Pulmonary artery endothelial cell (primary cell): ENCODE measurements at places on chromosomes 6 and 20.

DNA sequence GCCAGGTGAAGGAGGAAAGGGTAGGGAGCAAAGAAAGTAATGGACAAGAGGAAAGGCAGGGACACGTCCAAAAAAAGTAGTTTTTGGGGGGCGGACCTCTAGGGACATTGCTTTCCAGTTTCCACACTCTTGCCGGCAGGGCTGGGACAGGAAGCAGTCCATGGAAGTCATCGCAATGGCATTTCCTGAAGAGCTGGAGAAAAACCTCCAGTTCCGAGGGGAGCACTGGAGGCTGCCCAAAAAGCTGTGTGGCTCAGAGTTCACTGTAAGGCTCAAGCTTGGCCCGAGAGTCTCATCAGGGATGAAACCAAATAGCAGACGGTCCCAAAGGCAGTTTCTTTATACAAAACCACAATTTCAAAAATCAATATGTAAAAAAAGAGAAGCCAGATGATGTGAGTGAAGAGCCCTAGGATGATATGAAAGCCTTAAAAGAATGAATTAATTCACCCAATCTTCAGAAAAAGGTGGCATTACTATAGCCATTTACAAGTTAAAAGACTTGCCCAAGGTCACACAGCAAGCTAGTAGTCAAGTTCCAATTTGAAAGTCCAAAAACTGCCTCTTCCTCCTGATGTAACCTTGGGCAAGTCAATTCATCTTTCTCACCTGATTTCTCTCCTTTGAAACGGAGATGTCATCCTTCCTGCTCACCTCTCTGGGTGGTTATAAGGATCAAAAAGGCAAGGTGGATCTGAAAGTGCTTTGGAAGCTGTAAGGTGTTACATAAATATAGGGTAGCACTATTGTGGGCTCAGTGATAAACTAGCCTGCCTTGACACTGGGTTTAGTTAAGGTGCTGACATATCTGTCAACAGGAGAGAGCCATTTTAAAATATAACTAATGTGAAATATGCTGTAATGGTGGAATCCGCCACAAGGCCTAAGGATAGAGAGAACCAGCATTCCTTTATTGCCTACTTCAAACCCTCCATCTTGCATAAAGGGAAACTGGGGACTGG lies 9.1 kb downstream of the BCL2L1 start:
- DNase-seq: peak; percentile 73

- DNase-seq: no peak
Observed at GRCh38 chr6:116247285-116247684, 6.6 kb downstream of the TSPYL4 start.

DNA sequence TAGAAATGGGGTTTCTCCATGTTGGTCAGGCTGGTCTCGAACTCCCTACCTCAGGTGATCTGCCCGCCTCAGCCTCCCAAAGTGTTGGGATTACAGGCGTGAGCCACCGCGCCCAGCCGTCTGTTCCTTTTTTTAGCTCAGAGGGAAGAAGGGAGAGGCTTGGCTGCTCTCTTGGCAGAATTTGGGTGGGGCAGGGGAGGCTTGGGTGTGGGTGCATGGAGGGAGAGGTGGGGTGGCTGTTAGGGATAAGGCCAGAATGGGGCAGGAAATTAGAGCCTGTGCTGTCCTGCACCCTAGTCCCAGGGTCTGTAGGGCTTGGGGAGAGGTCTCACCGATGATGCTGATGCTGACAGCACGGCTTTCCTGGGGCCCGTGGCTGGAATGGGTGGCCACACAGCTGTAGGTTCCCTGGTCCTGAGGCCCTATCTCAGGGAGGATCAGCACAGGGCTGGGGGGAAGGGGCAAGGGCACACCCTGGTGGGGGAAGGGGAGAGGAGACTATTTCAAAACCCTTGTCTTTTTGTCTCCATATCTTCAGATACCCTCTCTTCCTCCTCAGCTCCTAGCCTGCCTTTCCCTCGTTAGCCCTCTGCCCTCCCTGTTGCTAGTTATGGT lies 2.0 kb downstream of the AGER start:
- DNase-seq: no peak

GRCh38 chr6:148027201-148027600 lies 315.4 kb upstream of the SASH1 start:
- DNase-seq: no peak

GRCh38 chr20:59259946-59260345 lies 40.5 kb upstream of the EDN3 start:
- DNase-seq: no peak

DNA sequence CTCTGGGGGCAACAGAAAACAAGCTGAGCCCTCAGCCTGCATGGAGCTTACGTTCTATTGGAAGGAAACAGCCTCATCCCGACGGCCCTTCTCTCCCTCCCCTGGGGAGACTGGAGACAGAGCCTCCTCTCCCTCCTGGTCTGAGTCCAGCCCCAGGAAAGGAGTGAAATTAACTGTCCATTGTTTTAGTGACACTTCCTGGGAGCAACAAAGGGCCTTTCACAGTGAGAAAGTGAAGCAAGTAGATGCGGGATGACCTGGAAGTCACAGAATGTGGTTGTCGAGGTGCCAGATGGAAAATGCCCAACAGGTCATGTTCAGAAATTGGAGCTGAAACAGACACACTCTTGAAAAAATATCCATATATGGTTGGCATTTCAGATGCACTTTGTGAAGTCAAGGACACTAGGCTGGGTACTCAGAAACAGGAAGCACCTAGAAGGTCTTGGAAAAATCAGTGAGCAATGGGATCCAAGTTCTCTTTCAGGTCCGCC lies 77.8 kb downstream of the TFAP2C start:
- DNase-seq: no peak

DNA sequence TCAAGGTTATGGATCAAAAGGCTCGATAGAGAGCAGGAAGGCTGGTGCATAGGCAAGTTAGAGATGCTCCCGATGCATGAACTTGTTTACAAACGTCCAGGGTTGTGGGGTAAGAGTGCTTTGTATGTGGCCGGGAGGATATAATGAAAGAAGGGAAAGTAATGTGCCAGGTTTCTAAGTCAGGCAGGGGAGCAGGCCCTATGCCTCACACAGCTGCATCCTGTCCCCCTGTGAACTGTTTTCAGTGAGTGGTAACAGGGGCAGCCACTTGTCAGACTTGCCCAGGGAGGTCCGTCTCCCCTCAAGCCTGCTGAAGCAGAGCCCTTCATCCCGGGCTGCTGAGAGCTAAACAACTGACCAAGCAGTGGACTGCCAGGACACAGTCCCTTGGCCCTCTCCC lies 19.4 kb downstream of the KCNK5 start:
- DNase-seq: no peak

GRCh38 chr6:80254716-80255115 lies 148.2 kb downstream of the BCKDHB start:
- DNase-seq: no peak

- no peak for DNase-seq
Observed at GRCh38 chr20:47231382-47232039, 125.0 kb downstream of the ZMYND8 start.

GRCh38 chr20:46260480-46260879 lies 47.8 kb downstream of the CDH22 start:
- DNase-seq: no peak

DNA sequence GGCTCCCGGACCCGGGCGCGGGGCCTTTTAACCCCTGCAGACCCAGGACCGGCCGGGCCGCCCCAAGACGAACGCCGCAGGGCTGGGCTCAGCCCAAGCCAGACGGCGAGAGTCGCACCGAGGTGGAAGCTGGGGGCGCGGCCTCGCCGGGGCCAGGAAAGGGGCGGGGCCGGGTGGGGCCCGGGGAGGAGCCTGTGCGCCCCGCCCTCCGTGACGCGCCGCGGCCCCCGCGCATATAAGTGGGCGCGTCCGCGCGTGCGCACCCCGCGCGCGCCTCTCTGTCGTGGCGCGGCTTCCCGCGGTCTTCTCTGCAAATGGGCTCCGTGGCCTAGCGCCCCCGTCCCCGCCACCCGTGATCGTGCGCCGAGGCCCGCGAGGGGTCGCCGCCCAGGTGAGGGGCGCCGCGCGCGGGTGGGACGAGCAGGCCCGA lies at the start of gene PPDPF:
PPDPF (plus strand) TSS at position 262 of the 430 bp plus-strand sequence. CDS start 544 bp downstream, outside the sequence.
- no peak for DNase-seq

DNA sequence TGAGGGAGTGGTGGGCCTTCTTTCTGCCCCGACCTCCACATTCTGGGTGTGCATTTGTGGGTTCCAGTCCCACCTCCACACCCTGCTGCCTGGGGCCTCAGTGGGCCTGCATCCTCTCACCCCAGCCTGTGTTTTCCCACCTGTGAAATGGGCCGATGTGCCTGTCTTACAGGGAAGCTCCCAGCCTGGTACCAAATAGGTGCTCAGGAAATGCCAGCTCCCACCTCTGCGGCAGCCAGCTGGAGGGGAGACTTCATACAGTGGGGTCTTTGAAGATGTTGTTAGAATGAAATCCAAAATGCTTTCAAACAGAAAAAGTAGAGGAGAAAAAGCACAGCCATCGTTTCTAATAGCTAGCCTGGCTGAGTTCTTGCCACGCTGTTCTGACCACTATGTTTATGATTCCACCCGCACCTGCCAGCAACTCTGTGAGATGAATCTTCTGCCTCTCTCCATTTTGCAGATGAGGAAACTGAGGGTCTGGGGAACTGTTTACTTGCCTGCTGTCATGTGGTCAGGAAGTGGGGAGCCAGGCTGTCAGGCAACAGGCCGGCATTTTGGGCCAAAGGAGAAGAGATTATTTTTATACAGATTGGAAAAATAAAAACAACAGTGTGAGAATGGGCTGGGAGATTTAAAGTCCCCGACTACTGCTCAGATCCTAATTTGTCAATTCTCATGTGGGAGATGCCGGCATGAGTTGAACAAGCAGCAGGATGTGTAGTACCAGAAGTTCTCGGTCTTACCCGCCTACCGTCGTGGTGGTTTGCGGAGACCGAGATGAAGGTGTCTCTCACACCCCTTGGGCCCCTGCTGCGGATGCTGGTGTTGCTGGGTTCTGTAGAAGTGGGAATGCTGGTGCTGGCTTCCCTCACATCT lies 4.6 kb downstream of the TMEM181 start:
- DNase-seq: no peak

DNA sequence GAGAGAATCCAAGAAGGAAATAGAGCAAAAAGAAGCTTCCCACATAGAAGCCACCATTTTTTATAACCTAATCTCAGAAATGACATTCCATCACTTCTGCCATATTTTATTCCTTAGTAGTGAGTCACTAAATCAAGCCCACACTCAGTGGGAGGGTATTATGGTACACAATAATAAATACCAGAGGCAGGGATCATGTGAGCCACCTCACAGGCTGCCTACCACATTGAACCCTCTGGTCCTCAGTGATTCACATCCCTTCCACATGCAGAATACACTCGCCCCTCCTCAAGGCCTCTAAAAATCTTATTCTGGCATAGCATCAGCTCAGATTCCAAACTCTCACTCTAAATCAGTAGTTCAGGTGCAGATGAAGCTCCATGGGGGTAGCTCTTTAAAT lies 49.4 kb downstream of the TMC2 start:
- no peak for DNase-seq

GRCh38 chr6:148855744-148856143 lies 108.9 kb downstream of the UST start:
- DNase-seq: no peak

GRCh38 chr6:118812970-118813369 lies 81.0 kb upstream of the ASF1A start:
- no peak for DNase-seq

DNA sequence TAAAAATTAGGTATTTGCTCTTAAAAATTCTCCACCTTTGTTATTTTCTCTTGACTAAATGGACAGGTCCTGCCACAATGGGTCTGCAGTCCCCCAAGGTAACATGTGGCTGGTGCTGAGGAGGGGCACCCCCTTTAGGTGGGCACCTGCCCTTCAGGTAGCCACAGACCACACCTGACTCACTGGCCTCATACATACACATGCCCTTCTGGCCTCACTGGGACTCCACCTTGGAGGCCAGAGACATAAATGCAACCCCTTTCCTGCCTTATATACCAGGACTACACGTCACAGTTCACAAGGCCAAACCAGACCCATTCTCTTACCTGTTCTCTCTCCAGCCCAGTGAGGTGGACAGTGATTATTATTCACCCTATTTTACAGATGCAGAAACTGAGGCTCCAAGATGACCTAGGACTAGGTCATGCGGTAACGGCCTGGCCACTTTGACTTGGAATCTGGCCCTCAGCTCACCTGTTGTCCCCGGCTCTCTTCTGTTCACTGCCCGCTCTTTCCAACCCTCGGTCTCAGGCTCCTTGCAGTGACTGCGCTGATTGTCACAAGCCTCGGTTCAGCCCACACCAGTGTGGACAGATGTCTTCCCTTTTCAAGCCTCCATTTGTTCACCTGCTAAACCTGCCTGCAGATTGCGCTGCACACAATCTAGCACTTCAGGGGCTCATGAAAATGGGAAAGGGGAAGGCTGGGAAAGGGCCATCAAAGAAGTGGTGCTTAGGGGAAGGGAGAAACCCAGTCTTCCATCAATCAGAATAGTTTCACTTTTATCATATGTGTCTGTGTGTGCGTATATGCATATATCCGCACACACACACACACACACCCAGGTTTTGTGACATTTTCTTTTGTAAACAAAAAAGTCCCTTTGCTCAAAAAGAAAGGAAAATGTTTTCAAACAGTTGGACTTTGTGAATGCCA lies 121.7 kb downstream of the BCAS1 start:
- DNase-seq: no peak

DNA sequence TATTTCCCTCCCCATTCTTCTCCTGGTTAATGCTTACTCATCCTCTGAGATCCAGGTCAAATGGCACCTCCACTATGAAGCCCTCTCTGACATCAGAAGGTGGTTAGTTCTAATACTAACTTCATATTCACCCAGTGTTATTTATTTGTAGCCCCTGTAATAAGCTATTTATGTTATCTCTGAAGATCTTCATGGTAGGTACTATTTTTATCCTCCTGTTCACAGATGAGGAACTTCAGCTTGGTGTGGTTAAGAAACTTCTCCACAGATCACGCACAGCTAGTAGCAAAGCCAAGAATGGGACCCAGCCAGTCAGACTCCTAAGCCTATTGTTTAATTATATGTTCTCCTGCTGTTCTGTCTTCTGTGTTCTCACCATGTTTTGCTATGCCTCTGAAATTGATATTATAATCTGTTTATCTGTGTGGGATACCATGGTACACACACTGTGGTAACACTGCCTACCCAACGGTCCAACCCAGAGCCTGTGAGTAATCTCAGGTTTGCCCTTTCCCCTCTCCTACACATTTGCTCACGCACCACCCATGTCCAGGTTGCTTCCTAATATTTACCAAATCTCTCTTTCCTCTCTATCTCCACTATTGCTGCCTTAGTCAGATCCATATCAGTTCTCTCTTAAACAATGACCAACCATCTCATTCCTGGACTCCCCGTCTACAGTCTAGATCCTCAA lies 98.4 kb downstream of the IPCEF1 start:
- DNase-seq: no peak

DNA sequence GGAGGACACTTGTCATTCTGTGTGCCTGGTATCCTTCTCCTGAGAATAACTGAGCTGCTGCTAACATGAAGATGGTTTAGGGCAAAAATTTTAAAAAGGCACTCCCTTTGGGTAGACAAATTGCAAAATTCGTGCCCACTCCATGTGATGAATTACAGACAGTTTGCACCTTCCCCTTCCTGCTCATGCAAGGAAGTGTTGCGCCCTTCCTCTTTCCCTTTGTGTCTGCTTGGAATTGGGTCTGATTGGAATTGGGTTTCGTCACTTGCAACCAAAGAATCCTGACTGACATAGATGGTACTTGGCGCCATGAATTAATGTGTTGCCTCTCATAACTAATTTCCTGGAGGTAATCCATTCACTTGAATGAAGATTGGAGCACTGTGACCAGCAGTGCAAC lies 62.3 kb upstream of the SHLD1 start:
- no peak for DNase-seq

GRCh38 chr6:10081075-10081474 lies 333.8 kb downstream of the TFAP2A start:
- DNase-seq: no peak

GRCh38 chr6:46051962-46052361 lies 36.3 kb upstream of the CLIC5 start:
- no peak for DNase-seq

GRCh38 chr6:127561660-127562059 lies 15.3 kb upstream of the C6orf58 start:
- DNase-seq: no peak
